Activated CD4-positive, alpha-beta memory T cell treated with anti-CD3 and anti-CD28 coated beads for 36 hours (primary cell): ENCODE measurements at places on chromosomes 11 and 22.
A peak's percentile ranks its signal among the peaks of the same experiment; 100 is the strongest.

GRCh38 chr11:108788565-108789199 is 123.8 kb downstream of the DDX10 start:
- no peak for DNase-seq

DNA sequence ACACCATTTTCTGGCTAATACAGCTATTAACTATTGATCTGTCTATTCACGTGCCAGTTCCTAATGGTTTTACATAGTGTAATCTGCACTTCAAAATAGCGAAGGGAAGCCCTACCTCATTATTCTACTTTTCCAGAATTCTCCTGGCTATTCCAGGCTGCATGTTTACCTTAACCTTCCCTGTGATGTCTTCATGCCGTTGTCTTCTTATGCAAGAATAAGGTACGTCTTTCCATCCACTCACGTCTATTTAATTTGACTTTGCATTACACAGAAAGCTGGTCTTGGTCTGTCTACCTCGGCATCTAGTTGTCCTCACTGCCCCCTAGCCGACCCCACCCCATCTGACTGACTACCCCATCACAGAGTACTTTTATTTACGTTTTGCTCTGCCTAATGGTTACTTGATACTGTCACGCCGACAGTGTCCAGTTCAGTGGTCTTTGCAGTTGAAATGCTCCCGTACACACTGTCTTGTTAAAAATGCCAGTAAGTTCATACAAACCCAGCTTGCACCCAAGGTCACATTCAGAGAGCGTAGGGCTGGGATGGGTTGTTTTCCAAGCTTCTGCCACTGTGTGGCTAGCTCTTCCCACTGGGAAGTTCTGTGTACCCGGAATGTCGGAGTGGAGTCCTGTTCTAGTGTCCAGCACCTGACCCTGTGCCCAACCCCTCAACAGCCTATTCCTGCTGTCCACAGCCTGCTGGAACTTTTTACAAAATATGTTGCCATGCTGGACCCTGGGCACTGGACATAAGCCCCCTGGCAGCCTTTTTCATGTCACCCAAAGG is 15.0 kb downstream of the NEAT1 start:
- peak; percentile 8 for DNase-seq

GRCh38 chr11:96154802-96155520 is 188.0 kb downstream of the MAML2 start:
- no peak for DNase-seq

GRCh38 chr11:33533386-33534052 is 167.1 kb downstream of the C11orf91 start:
- no peak for DNase-seq

DNA sequence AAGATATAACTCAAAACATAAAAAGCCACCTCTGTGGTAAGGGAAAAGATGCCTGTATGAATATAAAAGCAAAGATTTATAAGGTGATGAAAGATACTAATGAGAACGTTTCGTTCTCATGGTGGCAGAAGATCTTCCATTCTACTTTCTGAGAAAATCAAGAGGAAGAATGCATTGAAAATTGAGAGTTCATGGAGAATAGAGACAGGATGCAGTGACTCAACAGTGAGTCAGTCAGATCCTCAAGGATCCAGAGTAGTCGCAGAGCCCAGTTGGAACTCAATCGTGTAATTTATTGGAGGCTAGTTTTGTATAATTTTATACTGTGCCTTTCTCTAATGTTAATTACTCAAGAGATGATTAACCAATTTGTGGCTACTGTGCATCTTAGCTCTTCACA is 73.3 kb downstream of the ENTHD1 start:
- no peak for DNase-seq

- peak; percentile 20 for DNase-seq
These were observed 59.3 kb downstream of the TSPAN18 start for GRCh38 chr11:44785856-44786607.

- no peak for DNase-seq
These were observed 28.3 kb upstream of the IGSF22 start for GRCh38 chr11:18754308-18754707.

GRCh38 chr11:70541699-70542098 is 143.4 kb downstream of the CTTN start:
- no peak for DNase-seq

DNA sequence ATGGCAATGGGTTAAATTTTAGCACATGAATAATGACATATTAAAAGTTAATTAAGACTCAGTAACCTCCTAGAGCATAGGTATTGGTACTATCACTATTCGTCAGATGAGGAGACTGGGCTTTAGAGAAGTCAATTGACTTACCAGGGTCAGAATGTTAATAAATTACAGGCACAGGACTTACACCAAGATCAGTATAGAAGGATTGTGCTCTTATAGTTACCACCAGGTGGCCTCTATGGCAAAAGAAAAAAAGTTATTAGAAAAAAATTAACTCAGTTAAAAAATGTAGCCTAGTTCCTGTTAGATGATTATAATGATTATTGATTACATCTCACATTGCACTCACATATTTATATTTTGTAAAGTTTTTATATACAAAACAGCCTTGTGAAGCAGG is 1163.7 kb downstream of the FAM181B start:
- DNase-seq, result no peak

- DNase-seq, result no peak
These were observed 27.6 kb upstream of the LRRC10B start for GRCh38 chr11:61480994-61481335.

GRCh38 chr11:61611309-61611708 is 30.4 kb upstream of the SYT7 start:
- no peak for DNase-seq

- no peak for DNase-seq
These were observed 737 bp upstream of the MFRP start for GRCh38 chr11:119347242-119347641.

DNA sequence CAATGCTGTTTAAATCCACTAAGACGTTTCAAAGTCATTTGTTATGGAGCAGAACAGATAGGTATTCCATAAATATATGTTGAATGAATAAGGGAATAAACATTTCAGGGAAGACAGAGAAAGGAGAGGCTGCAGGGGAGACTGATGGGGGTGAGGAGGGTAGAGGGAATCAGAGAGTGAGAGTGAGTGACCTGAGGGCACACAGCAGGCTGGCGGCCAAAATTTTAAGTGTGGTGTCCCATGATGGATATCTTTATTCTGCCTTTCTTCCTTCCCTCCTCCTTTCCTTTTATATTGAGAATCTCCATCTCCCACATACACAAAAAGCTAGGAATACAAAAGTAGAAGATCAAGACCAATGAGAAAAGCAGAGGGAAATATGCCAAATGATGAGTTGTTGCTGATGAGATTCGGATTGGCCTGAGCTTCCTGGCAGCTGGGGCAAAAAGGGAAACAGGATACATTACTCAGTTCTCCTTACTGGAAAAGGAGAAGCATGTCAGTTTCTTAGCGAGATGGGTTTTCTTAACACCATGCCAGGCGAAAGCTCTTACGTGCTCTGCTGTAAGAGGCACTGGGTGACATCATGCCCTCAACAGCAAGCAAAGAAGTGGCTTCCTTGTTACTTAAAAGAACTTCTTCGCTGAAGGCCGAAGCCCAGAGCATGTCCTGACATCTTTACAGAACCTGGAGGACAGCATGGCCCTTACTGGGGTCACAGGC is 11.2 kb upstream of the CYTH4 start:
- DNase-seq, result no peak
